ENCODE measurements at places on chromosomes 13 and 19.

DNA sequence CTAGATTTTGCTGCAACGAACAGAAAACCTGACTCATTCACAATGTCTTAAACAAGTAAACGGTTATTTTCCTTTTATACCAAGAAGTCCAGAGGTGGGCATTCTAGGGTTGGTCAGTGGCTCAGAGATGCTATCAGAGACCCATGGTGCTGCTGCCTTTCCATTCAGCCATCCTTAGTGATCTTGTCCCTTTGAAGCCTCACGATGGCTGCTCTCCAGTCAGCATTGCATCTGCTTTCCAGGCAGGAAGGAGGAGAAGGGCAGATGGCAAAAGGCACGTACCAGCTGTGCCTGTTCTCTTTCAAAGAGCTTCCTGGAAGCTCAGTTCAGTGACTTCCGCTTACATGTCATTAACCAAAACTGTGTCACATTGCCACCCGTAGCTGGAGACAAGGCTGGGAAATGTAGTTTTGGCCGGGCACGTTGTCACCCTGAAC, 30.1 kb downstream of the WDFY2 start:
- peak; percentile 74 for DNase-seq

GRCh38 chr13:73835138-73835721, 299.0 kb downstream of the KLF12 start:
- no peak for DNase-seq

GRCh38 chr13:111662451-111662850, 342.0 kb downstream of the TEX29 start:
- no peak for DNase-seq

- no peak for DNase-seq
These were observed 160.1 kb downstream of the COG6 start for GRCh38 chr13:39815345-39816111.

GRCh38 chr13:46866150-46866549, 30.7 kb downstream of the HTR2A start:
- DNase-seq, result no peak

GRCh38 chr13:21047591-21048282, 13.6 kb downstream of the LATS2 start:
- DNase-seq, result no peak

DNA sequence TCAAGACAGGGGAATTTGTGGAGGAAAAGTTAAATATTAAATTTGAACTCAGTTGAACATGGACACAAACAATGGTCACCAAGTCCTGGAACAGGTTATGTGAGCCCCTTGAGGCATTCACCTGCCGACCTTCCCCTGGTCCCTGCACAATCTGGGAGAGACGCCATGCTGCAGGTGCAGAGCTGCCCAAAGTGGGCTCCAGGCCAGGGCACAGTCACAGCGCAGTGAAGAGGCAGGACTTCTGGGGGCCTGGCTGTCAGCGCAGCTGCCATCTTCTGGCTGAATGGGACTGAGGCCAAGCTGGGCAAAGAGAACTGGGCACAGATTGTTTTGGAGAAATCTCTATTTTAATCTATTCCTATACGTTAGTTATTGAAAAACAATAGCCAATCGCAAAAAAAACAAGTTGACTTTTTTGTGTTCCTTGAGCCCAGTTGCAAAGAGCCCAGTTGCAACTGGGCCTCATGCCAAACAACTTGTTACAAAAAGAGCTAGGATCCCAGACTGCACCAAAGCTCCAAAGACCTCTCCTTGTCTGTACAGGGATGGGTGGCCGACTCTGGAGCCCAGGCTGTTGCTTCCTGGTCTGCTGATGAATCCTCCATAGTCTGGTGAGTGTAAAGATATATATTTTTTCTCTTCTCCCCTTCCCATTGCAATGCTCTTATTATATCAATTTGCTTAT, 1.2 kb upstream of the ZNF626 start:
- DNase-seq, result no peak

GRCh38 chr13:82330499-82330898, 1551.8 kb downstream of the SLITRK1 start:
- no peak for DNase-seq

All from activated CD8-positive, alpha-beta memory T cell treated with anti-CD3 and anti-CD28 coated beads for 24 hours (primary cell).